Mesothelial cell of epicardium (in vitro differentiated cells): ENCODE measurements at places on chromosomes 5 and 9. TPM values are rescaled to one million over a fixed set of nuclear protein-coding genes. Genes with fewer than 3 reads are reported as not detected.

DNA sequence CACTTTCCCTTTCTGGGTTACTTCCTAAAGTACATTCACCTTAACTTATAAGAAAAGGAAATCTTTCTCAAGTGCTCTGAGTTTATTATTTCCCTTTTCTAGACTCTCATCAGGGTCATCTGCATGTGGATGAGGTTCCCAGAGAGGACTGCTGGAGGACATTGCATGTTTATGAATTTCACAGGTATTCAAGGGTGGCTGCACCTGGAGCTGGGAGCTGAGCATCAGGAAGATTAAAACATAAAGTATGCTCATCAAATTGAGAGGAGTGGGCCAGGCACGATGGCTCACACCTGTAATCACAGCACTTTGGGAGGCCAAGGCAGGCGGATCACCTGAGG, 34.7 kb upstream of the PLIN2 start:
- no peak for DNase-seq

DNA sequence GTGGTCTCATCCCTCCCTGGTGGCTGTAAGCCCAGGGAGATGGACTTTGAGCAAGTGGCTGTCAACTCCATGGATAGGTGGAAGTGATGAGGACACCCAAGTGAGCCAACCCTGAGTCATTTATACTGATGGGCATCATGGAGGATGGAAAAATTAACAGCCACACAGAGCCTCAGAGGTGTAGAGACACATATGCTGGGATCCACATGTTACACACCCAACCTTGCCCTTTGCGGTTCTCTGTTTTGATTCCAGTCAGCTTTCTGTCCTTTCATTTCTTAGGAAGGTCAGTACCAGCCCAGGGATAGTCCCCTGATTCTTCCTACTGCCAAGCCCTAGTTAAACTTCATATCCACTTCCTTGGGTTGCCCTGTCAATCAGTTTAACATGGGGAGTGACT, 51.9 kb downstream of the PSAT1 start:
- no peak for DNase-seq

- DNase-seq = no peak
Measured at GRCh38 chr5:156686380-156686779, 163.7 kb upstream of the PPP1R2B start.

DNA sequence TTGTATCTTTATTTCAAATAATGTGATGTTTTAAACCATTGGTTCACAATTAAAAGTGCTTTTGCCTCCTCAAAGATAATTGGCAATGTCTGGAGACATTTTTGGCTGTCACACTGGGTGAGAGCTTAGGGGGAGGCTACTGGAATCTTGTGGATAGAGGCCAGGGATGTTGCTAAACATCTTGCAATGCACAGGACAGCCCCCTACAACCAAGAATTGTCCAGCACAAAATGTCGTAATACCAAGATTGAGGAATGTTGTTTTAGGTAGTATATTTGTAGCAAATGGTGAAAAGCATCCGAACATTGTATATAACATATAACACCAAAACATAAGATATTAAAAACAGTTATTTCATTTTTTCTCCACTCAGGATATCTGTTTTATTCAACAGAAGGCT, 99.8 kb downstream of the SLC44A1 start:
- DNase-seq = no peak

- no peak for DNase-seq
Measured at GRCh38 chr9:5786370-5787127, 46.4 kb downstream of the ERMP1 start.

DNA sequence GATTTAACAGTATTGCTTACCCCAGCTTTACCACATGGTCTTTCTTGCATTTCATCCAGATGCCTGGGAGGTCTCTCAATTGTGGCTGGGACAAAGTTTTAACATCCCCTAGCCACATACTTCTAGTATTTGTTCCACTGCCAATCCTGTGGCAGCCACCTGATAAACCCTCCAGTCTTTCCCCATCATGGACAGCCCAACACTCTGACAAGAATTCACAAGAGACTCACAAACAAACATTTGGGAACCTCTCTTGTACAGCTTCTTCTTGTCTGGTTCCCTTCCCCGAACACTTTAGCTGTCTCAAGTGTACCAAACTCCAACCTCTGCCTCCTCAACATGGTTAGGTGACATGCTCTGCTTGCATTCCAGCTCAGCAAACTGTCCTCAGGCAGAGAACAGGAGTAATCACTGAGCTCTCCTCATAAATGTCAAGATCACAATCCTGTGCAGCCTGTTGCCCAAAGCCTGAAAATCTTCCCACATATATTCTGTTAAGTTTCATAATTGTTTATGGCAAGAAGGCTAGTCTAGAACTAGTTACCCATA, 59.7 kb downstream of the STRBP start:
- no peak for DNase-seq

DNA sequence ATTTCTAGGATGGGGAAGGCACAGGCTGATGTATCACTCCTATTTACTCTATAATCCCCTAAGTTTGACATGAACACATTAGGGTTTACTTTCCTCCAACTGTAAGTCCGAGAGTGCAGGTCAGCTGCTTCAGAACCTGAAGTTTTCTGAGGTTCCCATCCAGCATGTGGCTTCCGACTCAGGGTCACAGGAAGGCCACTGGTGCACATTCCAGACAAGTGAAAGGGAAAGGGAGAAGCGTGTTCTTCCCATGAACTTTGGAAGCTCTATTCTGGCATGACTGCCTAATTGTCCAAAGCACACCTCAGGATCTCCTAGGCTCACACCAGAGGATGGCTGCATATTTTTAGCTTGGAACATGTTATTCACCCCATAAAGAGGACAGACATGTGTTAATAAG, 602.6 kb downstream of the SEMA5A start:
- no peak for DNase-seq

GRCh38 chr9:31556667-31557463, 827.6 kb upstream of the ACO1 start:
- no peak for DNase-seq

DNA sequence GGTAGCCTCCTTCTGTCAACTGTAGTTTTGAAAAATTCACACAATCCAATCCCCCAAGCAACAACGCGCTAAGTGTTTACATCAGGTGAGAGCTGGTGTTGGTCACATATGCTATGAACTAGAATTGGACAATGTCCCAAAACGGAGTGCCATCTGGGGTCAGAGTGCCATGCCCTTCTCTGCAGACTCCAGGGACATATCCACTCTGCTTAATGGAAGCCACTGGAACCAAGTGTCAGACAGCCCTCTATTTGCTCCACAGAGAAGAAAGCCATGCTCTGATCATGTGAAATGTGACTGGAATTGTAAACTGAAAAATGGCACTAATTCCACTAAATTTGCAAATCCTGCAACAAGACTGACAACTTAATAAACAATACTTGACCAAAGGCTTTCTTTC, 12.2 kb downstream of the ABCA1 start:
- DNase-seq = no peak

- no peak for DNase-seq
Measured at GRCh38 chr9:136331556-136332481, 4.5 kb downstream of the GPSM1 start.

DNA sequence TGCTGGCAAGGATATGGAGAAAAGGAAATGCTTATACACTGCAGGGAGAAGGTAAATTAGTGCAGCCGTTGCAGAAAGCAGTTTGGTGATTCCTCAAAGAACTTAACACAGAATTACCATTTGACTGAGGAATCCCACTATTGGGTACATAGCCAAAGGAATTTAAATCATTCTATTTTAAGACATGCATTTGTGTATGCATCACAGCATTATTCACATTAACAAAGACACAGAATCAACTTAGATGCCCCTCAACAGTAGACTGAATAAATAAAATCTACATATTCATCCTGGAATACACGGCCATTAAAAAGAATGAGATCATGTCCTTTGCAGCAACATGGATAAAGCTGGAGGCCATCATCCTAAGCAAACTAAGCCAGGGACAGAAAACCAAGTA, 510.1 kb upstream of the CDH9 start:
- DNase-seq = no peak

GRCh38 chr5:44361342-44362001, 27.7 kb downstream of the FGF10 start:
- no peak for DNase-seq

The BHMT2 gene
- total RNA-seq = not detected in 3 replicates

The FOXE1 gene
- total RNA-seq = not detected in 3 replicates

The ELAVL2 gene
- 1.1 to 1.4 TPM (median 1.4 TPM) in 3 replicates for total RNA-seq

The SPRY4 gene
- total RNA-seq = 21.3 to 21.5 TPM (median 21.4 TPM) in 3 replicates

The FSTL4 gene
- total RNA-seq = 9.7 to 14.3 TPM (median 11.5 TPM) in 3 replicates

The ACOT12 gene
- total RNA-seq = not detected in 3 replicates

The FAM81B gene
- 2.7 to 4.3 TPM (median 4.0 TPM) in 3 replicates for total RNA-seq

The CCDC180 gene
- 16.1 to 17.7 TPM (median 17.1 TPM) in 3 replicates for total RNA-seq

The SPAAR gene
- total RNA-seq = 0.14 to 0.47 TPM (median 0.27 TPM) in 3 replicates

The CYLC2 gene
- total RNA-seq = not detected in 3 replicates

The DND1 gene
- total RNA-seq = 3.3 to 3.9 TPM (median 3.5 TPM) in 3 replicates

The CTSV gene
- total RNA-seq = 8.3 to 8.9 TPM (median 8.6 TPM) in 3 replicates

The FCN2 gene
- not detected in 3 replicates for total RNA-seq
